Naive thymus-derived CD8-positive, alpha-beta T cell (primary cell): ENCODE measurements at places on chromosomes 7 and 10. TPM values are rescaled to one million over a fixed set of nuclear protein-coding genes. Genes with fewer than 3 reads are reported as not detected.

The FAM170B gene
- not detected for total RNA-seq

The TSPAN14 gene
- 165 TPM for total RNA-seq

The EPHB6 gene
- 57.4 TPM for total RNA-seq

The HOXA7 gene
- not detected for total RNA-seq

The GBX1 gene
- not detected for total RNA-seq

The C10orf95 gene
- total RNA-seq: 0.73 TPM

The NOM1 gene
- total RNA-seq: 40.1 TPM

The PHYHIPL gene
- total RNA-seq: not detected

The NANOS1 gene
- total RNA-seq: 0.60 TPM

The CYP3A4 gene
- not detected for total RNA-seq

The NKX2-3 gene
- total RNA-seq: not detected

The TRDMT1 gene
- 17.9 TPM for total RNA-seq

GRCh38 chr10:51063659-51064535 lies 10.4 kb upstream of the PRKG1 start:
- no peaks in the 10 kb centered on the region for H3K27me3 ChIP-seq
- no peaks in the 10 kb centered on the region for H3K4me1 ChIP-seq
- H3K27ac ChIP-seq: no peak overlapping the region
- no peaks in the 10 kb centered on the region for H3K36me3 ChIP-seq

GRCh38 chr7:134209322-134210015 lies 82.3 kb downstream of the LRGUK start:
- no peak overlapping the region for H3K27ac ChIP-seq
- H3K36me3 ChIP-seq: no peaks in the 10 kb centered on the region
- H3K4me1 ChIP-seq: no peaks in the 10 kb centered on the region
- peaks cover 4% of the 10 kb centered on the region for H3K27me3 ChIP-seq

DNA sequence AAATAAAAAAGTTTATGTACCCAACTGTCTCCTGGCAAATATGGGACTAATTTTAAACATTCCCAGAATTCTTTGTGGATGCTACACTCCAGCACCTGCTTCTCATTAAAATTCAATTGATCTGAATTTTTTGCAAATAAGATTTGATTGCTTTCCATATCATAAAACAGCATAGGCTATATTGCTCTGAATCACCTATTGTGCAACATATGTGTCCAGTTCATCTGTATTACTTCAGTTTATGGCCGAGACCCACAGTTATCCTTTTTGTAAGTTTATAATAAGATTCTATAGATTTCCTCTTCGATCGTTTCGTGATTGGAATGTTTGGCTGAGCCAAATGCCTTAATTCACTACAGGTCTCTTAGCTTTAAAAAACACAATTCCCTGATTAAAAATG lies 351.1 kb downstream of the TFEC start:
- no peaks in the 10 kb centered on the region for H3K36me3 ChIP-seq
- no peak overlapping the region for H3K4me3 ChIP-seq
- H3K27ac ChIP-seq: no peak overlapping the region
- H3K27me3 ChIP-seq: no peaks in the 10 kb centered on the region

DNA sequence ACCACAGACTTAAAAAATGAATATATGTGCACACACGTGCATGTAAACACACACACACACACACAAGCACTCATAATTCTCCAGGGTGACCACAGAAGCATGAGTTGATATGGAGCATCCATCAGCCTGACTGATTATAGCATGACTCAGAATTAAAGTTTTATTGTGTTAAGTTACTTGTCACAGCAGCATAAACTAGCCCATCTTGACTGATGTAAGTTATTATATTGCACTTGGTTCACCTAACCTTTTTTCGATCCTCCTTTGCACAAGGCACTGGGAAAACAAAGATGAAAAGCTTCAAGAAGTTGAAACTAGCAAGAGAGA lies 18.8 kb upstream of the SLC35G1 start:
- no peak overlapping the region for H3K4me3 ChIP-seq
- H3K27ac ChIP-seq: no peak overlapping the region
- H3K27me3 ChIP-seq: peaks cover 19% of the 10 kb centered on the region
- no peaks in the 10 kb centered on the region for H3K4me1 ChIP-seq
- H3K36me3 ChIP-seq: no peaks in the 10 kb centered on the region

DNA sequence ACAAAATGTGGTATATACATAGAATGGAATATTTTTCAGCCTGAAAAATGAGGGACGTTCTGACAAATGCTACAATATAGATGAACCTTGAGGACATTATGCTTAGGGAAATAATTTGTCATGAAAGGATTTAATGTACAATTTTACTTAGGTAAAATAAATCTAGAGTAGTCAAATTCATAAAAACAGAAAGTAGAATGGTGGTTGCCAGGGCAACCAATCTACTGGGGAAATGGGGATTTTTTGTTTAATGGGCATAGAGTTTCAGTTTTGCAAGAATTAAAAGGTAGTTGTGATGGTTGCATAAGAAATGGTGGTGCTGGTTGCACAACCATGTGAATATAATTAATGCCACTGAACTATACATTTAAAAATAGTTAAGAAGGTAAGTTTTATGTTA lies 296.0 kb upstream of the SP4 start:
- H3K27me3 ChIP-seq: peaks cover 14% of the 10 kb centered on the region
- H3K36me3 ChIP-seq: peaks cover 3% of the 10 kb centered on the region
- DNase-seq: no peak
- no peaks in the 10 kb centered on the region for H3K4me1 ChIP-seq
- H3K4me3 ChIP-seq: no peak overlapping the region
- H3K27ac ChIP-seq: no peak overlapping the region

GRCh38 chr7:134779741-134780065 lies 269 bp downstream of the CALD1 start:
- H3K27ac ChIP-seq: no peak overlapping the region
- no peak overlapping the region for H3K4me3 ChIP-seq
- no peak for DNase-seq
- peaks cover 3% of the 10 kb centered on the region for H3K36me3 ChIP-seq

DNA sequence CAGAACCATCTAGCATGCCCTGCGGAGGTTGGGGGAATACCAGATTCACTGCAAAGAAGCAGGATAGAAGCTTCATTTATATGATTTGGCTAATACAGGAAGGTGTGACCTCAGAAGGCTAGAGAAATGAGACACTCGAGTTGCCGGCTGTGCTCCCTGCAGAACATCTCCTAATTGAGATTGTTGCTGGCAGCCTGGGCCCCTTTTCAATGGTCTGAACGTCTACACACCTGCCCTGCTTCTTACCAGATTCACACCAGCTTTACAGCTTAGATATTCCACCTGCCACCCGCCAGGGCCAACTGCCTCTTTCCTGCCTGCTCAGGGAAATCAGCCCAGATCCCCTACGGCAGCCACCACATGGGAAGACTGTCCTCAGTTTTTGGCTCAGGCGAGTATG lies 475.3 kb upstream of the AUTS2 start:
- no peak overlapping the region for H3K4me3 ChIP-seq
- no peaks in the 10 kb centered on the region for H3K36me3 ChIP-seq
- H3K4me1 ChIP-seq: no peaks in the 10 kb centered on the region
- H3K27ac ChIP-seq: no peak overlapping the region

GRCh38 chr7:18939771-18940592 lies 177.5 kb downstream of the TWIST1 start:
- H3K27me3 ChIP-seq: no peaks in the 10 kb centered on the region
- H3K36me3 ChIP-seq: no peaks in the 10 kb centered on the region
- H3K27ac ChIP-seq: no peak overlapping the region
- H3K4me1 ChIP-seq: no peaks in the 10 kb centered on the region
- no peak overlapping the region for H3K4me3 ChIP-seq

DNA sequence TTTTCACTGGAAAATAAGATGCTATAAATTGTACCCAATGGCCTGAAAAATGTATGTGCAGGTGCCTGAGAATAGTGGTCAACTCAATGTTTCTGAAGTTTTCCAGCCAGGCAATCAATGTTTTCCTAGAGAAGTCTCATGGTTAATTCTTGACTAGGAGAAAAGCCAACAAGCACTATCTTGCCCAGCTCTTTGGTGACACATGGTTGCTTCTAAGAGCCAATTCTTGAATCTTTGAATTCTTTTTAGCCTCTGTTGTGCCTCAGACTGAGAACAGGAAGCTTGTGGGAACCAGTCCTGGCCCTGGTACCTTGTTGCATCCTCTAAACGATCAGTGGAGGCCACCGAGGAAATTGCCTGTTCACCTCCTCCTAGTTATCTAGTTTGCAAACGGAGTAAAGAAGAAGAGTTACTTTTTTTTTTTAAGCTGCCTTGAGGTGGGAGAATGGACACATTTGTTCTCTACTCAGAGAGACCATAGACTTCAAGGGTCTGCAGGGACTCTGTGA lies 144.0 kb upstream of the MKLN1 start:
- no peaks in the 10 kb centered on the region for H3K36me3 ChIP-seq
- no peak for DNase-seq
- no peak overlapping the region for H3K4me3 ChIP-seq
- H3K27ac ChIP-seq: peak overlapping the region; percentile 6
- H3K4me1 ChIP-seq: peaks cover 10% of the 10 kb centered on the region
